ENCODE measurements at places on chromosomes 16 and 17. TPM values are rescaled to one million over a fixed set of nuclear protein-coding genes. Genes with fewer than 3 reads are reported as not detected.

Gene AOC2
- total RNA-seq: 0.23 TPM

Gene UMOD
- not detected for total RNA-seq

Gene TBC1D3I
- not detected for total RNA-seq

Gene WNT9B
- total RNA-seq: not detected

Gene SDK2
- total RNA-seq: 0.08 TPM

Gene GCSH
- 14.7 TPM for total RNA-seq

Gene MILR1
- total RNA-seq: 6.2 TPM

Gene HEATR3
- total RNA-seq: 18.9 TPM

Gene PDIA2
- 0.23 TPM for total RNA-seq

Gene PRCD
- total RNA-seq: 0.60 TPM

Gene TOX3
- not detected for total RNA-seq

Gene CALB2
- 0.08 TPM for total RNA-seq

Gene C16orf92
- total RNA-seq: not detected

Gene HSPB9
- not detected for total RNA-seq

Gene SLC6A2
- not detected for total RNA-seq

Gene ZFP3
- total RNA-seq: 0.47 TPM

Gene RNF227
- total RNA-seq: 0.98 TPM

Gene MYCBPAP
- total RNA-seq: 4.1 TPM

Gene CLDN7
- total RNA-seq: 0.70 TPM

Gene MED1
- total RNA-seq: 16.5 TPM

Gene CRYBA1
- total RNA-seq: not detected

Gene CDRT15
- total RNA-seq: not detected

Gene CLDN6
- total RNA-seq: not detected

Gene ADAMTS18
- 0.38 TPM for total RNA-seq

Gene SLC5A10
- under 0.01 TPM for total RNA-seq

Gene FOXJ1
- not detected for total RNA-seq

Gene KRTAP4-5
- total RNA-seq: not detected

Gene SAP30BP
- total RNA-seq: 52.5 TPM

Gene CIITA
- total RNA-seq: 0.12 TPM

Gene CLN3
- total RNA-seq: 10.1 TPM

Gene IGF2BP1
- total RNA-seq: 0.12 TPM

Gene ZFP1
- total RNA-seq: 8.7 TPM

Gene INTS2
- 8.3 TPM for total RNA-seq

Gene ZFPM1
- total RNA-seq: 0.59 TPM

Gene P2RX5
- 0.38 TPM for total RNA-seq

Data from smooth muscle cell of the coronary artery (primary cell).